ENCODE measurements at places on chromosomes 11 and 22. TPM values are rescaled to one million over a fixed set of nuclear protein-coding genes. Genes with fewer than 3 reads are reported as not detected.

DNA sequence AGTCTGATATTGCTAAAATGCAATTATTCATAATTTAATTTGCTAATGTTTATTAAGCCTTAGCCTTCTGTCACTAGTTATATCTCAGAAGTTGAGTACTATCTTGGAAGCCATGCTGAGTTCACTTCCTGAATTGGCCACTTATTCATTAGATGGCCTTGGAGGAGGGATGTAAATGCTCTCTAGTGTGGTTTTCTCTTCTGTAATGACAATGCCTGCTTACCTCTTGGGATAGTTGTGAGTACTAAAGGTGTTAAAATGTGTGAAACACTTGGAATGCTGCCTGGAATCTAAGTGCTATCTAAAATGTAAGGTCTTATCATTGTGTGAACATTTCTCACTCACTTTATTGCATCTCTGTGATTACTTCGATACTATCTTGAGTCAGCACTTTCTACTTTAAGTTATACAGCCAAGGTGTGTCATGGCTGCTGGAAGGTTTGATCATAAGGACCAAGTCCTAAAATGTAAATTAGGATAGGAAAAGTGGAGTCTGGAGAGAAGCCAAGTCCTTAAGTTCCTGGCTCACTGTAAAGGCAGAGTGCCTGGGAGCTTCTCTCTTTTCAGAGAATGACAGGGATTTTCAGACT is 12.4 kb downstream of the GLYATL2 start:
- peaks cover 8% of the 10 kb centered on the region for H3K27me3 ChIP-seq
- no peak overlapping the region for H3K27ac ChIP-seq
- H3K4me3 ChIP-seq: no peak overlapping the region
- DNase-seq: no peak
- H3K36me3 ChIP-seq: no peaks in the 10 kb centered on the region

Gene HYLS1
- polyA plus RNA-seq: 17.5 TPM

DNA sequence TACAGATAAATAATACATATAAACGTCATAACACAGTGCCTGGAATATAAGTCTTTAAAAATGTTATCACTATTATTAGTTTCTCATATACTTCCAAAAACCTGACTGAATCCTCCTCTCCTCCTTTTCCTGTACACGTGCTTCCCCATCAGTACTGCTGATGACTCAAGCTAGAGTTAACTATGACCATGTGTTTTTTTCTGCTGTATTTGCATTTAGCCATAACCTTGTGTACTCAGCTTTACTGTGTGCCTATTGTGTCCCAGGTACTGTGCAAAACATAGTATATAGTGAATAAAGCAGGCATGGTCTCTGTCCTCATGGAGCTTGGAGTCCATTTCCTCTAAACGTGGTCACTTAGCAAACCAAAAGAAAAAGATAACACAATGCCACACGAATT is 56.5 kb upstream of the ARHGAP32 start:
- no peak overlapping the region for H3K4me3 ChIP-seq
- no peaks in the 10 kb centered on the region for H3K27me3 ChIP-seq
- H3K27ac ChIP-seq: no peak overlapping the region
- H3K36me3 ChIP-seq: no peaks in the 10 kb centered on the region
- peaks cover 5% of the 10 kb centered on the region for H3K4me1 ChIP-seq

DNA sequence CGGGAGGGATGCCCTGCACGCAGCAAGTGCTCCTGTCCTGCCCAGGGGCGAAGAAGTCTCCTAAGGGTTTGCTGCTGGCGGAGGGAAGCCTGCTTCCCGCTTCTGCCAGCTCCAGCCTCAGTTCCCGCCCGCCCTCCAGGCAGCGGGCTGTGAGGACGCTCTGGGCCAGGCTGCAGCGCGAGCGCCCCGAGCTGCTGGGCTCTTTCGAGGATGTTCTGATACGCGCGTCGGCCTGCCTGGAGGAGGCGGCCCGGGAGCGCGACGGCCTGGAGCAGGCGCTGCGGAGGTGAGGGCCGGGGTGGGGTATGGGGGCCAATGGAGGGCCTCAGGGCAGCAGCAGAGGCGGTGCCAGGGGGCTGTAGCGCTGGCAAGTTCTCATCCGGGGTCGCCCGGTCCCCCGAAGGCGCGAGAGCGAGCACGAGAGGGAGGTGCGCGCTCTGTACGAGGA is 2.2 kb downstream of the CRACR2B start:
- peaks cover 5% of the 10 kb centered on the region for H3K36me3 ChIP-seq
- peaks cover 50% of the 10 kb centered on the region for H3K27me3 ChIP-seq
- no peak overlapping the region for H3K27ac ChIP-seq
- DNase-seq: no peak
- peaks cover 34% of the 10 kb centered on the region for H3K4me1 ChIP-seq
